ENCODE measurements at places on chromosomes 13 and 19.
A peak's percentile ranks its signal among the peaks of the same experiment; 100 is the strongest.

- no peak for DNase-seq
Observed at GRCh38 chr13:111559612-111560403, 239.4 kb downstream of the TEX29 start.

DNA sequence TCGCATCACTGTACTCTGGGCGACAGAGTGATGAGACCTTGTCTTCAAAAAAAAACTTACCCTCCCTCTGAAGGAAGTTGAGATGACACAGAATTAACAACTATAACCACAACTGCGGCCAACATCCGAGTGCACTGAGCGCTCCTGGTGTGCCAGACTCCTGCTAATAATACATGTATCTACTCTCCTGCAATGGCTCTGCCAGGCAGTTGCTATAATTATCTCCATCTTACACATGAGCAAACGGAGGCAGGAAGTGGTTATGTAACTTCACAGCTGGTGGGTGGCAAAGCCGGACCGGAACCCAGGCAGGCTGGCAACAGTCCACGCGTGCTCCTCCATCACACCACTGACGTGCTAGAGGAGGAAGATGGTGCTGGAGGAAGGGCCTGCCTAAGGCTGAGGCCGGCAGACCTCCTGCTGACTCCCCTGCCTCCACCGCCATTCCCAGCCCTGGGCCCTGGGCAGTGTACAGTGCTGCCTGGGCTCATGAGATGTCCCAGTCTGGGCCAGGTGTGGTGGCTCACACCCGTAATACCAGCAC is 12.6 kb downstream of the XRCC1 start:
- peak; percentile 92 for DNase-seq

GRCh38 chr19:49771674-49772139 is 4.9 kb downstream of the AP2A1 start:
- peak; percentile 5 for DNase-seq

- no peak for DNase-seq
Observed at GRCh38 chr13:42214446-42214845, 57.5 kb upstream of the AKAP11 start.

DNA sequence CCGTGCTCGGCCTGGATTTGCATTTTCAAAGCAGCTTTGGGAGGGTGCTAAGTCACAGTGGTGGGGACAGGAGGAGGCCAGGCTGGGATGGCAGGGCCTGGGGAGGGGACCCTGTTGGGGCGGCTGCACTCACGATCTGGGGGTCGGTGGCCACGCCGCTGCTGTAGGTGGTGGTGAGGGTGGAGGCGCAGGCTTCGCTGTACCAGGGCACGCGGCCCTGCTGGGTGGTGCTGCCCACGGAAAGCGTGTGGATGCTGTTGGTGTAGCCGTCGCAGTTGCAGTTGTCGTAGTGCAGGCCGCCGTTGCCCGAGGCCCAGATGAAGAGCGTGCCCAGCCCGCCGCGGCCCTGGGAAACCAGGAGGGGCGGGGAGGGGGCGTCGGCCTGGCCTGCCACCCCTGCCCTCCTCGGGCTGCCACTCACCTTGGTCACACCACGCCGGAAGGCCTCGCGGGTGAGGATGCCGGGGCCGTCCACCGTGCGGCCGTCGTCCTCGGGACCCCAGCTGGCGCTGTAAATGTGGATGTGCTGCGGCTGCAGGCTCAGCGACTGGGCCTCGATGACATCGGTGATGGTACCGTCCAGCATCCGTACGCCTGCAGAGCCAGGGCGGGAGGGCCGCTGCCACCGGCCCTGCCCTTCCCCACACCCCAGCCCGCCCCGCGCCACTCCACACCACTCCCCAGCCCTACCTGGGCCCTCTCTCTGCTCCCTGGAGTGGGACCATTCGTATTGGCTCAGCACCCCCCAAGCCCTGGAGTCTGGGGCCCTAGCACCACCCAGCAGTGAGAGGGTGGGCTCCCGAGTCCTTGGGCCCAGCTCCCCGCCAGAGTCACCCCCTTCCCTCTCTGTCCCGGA is 3.2 kb downstream of the PCSK4 start:
- DNase-seq: no peak

DNA sequence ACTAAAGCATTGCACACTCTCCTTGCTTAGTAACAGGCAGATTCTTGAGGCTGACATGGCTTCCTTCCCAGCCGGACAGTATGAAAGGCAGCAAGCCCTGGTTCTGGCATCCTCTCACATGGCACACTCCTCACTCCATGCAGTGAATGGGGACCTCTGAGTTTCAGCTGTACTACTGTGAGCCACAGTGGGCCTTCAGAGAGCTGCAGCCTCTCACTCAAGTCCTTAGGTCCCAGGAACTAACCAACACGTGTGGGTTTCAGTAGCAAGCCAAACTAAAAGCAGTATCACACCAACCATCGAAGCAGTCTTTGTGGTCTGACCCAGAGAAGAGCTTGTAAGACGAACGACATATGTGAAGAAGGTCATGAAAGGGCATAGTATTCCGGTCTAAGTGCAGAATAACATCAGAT is 128.2 kb downstream of the TBC1D4 start:
- DNase-seq: no peak

DNA sequence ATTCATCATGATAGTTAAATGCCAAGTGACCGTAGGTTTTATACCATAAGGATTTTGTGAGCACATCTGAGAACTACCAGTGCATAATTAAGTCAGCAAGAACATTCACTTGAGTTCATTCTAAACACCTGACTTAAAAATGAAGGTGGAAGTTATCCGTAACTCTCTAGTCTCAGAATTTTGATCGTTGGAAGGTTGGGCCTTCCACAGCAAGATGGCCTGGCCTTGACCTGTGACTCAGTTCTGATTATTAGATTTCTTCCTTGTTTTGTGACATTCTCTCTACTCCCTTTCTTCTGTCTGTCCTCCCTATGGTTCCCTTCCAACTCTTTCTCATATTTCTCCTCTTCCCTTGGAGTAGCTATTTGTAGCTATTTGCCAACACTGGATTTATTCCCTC is 20.0 kb upstream of the WDFY2 start:
- DNase-seq: no peak

DNA sequence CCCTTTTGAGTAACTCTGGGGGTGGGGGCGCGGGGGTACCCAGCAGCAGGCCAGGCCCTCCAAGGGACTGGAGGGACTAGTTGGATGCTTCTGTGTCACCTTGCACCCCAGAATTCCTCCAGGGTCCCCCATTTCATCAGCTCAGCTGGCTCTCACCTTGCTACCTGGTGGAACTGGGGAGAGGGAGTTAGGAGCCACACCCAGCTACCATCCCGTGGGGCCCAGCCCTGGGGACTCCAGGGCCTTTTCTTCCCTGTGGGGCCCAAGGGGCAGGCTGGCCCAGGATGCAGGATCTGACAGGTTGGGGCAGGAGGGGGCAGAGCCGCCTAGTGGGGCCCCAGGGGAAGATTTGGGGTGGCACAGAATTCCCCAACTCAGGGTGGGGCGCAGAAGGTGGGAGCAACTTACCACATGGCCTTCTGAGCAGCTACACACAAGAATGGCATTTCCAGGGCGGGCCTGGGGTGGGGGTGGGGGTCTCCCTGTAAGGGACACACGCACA is 32.8 kb upstream of the NANOS3 start:
- DNase-seq: peak; percentile 58

All from CD4-positive, alpha-beta T cell treated with Interleukin-10 for 1 hour (primary cell).